CD4-positive, alpha-beta T cell treated with Interleukin-17A for 1 hour (primary cell): ENCODE measurements at places on chromosomes 13 and 19.

DNA sequence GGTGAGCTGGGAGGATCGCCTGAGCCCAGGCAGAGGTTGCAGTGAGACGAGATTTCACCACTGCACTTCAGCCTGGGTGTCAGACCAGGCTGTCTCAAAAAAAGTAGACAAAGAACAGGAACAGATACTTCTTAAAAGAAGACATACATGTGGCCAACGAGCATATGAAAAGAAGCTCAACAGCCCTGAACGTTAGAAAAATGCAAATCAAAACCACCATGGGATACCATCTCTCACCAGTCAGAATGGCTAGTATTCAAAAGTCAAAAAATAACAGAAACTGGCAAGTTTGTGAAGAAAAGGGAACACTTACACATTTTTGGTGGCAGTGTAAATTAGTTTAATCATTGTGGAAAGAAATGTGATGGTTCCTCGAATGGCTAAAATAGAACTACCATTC is 3.0 kb upstream of the LGALS14 start:
- DNase-seq, result no peak

- DNase-seq, result no peak
Observed at GRCh38 chr13:112178769-112179168, 111.8 kb downstream of the SOX1 start.

GRCh38 chr13:31909864-31910551 is 121.6 kb upstream of the FRY start:
- peak; percentile 71 for DNase-seq

- DNase-seq, result no peak
Observed at GRCh38 chr19:12720851-12721655, 2.7 kb downstream of the TNPO2 start.

GRCh38 chr13:58202099-58202498 is 570.6 kb downstream of the PCDH17 start:
- DNase-seq, result no peak

DNA sequence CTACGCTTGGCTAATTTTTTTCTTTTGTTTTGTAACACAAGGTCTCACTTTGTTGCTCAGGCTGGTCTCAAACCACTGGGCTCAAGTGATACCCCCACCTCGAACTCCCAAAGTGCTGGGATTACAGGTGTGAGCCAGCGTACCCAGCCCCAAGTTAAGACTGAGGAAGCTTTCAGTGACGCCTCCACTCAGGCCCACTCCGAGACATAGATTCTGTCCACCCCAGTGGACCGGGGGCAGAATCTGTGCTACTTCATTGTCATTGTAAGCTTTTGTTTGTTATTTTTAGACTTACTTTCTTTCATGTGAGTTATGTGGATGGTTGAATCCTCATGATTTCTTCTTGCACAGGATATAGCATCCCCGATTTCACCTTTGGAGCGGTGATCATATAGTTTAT is 156.9 kb upstream of the TSHZ3 start:
- no peak for DNase-seq

GRCh38 chr13:40993987-40994386 is 25.1 kb downstream of the ELF1 start:
- no peak for DNase-seq

GRCh38 chr19:8831373-8831772 is 731 bp downstream of the ZNF558 start:
- DNase-seq, result no peak

- no peak for DNase-seq
Observed at GRCh38 chr19:43564800-43565199, 10.5 kb downstream of the XRCC1 start.

GRCh38 chr19:12052497-12053169 is at the start of gene ZNF878:
TSS of gene ZNF878 (minus strand) at chr19:12052961. CDS start at chr19:12052801, 160 bp downstream.
- DNase-seq, result peak; percentile 55

DNA sequence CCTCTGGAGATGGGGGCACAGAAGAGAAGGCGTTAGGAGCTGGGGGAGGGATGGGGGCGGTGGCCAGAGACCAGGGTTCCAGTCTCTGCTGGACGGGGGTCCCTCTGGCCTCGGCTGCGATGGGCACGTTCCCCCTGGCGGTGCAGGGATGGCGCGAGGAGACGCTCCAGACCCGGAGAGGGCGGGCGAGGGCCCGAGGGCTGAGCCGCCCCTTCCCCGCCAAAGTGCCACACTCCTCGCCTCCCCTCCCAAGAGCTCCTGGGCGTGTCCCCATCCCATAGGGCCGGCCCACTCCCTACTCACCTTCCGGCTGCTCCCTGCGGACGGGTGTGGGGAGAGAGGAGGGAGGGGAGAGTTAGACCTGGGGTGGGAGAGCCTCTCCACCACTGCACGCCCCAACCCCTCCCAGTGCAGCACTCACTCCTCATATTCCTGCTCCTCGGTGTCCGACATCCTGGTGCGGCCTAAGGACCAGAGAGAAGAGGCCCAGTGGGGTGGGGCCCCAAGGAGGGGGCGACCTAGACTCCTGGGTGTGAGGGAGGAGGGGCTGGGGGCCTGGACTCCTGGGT is 2.2 kb downstream of the TNNT1 start:
- DNase-seq, result no peak

DNA sequence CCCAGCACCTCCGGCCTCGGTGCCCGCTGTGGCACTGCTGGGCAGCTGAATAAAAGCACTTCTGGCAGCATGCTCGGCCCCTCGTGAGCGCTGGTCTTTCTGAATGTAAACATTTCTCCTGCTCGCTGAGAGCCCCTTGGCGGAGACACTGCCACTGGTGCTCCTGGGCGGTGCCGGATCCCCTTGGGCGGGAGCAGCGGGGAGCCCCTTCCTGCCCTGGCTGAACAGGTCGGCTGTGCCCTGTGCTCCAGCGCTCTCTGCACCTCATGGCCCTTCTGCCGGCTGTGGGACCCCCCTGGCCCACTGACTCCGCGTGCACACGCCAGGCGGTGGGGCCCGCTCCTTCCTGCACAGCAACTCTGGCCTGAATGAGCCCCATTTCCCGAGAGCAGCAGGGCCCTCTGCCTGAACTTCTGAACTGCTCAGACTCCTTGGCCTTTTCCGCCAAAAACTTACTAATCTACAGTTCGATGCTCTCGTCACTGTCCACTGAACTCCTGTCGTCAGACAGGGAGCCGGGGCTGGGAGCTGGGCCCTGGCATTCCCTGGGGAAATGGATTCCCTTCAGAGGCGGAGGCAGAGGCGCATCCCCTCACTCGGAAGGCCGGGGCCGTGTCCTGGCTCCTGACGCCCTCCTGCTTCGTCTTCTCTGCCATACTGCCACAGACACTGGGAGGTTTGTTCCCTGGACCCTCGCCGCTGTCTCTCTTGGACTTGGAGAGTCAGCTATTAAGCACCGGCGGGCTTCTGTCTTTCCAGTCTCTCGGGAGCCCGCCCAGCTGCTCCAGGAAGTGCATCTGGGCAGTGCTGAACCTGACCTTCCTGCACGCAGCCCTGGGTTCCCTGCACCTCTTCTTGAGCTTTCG is 14.2 kb downstream of the RB1 start:
- DNase-seq, result no peak

DNA sequence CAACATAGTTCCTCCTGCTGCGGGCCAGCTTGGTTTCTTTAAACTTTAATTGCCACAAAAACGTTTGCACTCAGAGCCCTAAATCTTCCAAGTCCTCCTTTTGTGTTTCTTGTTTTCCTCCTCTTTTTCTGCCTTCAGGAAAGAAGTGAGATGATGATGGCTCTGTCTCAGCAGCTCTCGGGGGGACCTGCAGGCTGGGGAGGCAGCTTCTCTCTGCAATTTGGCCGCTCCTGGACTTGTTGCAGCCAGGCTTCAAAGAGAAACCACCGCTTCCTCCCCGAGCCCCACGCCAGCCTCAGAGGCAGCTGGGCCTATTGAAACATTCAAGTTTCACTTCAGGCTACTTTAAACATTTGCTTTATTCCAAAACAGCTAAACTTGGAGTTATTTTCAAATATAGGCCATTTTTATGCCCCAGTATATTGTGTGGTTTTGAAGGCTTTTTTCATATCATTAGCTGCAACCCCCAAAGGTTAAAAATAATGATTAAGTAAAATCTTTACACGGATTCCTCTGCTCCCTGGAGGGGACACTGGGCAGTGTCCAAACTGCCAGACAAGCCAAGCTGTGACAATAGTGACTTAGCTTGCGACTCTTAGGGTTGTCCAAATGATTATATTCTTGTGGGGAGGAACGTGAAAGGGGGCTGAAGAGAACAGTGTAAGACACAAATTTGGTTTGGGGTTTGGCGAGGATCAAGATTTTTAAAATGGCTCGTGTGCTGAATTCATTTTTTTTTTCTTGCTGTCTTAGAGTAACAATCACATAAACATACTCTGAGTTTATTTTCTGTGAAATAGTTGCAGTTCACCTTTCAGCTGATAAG is 330.8 kb downstream of the DLEU7 start:
- peak; percentile 54 for DNase-seq

- DNase-seq, result no peak
Observed at GRCh38 chr13:24243302-24243701, 66.1 kb upstream of the C1QTNF9 start.

DNA sequence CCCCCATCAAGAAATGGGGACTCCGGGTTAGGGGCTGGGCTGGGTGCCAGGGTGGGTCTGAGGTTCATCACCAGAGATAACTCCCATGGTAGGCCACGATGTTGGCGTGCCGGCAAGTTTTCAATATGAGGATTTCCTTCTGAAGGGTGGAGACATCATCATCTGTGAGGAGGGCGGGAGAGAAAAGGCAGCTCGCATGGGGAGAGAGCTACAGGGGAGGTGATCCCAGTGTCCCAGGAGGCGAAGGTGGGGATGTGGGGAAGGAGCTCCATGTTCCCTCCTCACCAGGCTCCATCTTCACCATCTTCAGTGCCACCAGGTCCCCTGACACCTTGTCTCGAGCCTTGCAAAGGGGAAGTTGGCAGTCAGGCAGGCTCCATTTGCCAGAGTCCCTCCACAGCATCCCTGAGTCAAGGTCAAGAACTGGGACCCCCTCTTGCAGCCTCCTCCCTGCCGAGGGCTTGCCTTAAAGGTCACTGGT is 430 bp downstream of the MAP4K1 start:
- peak; percentile 12 for DNase-seq

DNA sequence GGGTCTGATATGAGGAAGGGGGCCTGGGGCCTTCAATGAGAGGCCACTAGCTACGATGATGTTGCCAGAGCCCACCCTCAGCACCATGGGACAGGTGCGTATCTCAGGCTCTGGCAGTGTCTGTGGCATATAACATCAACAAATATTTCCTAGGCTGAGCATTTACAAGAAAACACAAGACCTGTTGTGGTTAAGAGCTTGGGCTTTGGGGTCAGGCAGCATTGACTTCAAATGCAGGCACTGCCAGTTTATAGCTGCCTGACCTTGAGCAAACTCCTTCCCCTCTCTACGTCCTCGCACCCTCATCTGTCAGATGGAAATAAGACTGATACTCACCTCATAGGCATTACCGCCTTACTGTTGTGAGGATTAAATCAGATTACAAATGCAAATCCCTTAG is 156.0 kb downstream of the KATNAL1 start:
- no peak for DNase-seq

DNA sequence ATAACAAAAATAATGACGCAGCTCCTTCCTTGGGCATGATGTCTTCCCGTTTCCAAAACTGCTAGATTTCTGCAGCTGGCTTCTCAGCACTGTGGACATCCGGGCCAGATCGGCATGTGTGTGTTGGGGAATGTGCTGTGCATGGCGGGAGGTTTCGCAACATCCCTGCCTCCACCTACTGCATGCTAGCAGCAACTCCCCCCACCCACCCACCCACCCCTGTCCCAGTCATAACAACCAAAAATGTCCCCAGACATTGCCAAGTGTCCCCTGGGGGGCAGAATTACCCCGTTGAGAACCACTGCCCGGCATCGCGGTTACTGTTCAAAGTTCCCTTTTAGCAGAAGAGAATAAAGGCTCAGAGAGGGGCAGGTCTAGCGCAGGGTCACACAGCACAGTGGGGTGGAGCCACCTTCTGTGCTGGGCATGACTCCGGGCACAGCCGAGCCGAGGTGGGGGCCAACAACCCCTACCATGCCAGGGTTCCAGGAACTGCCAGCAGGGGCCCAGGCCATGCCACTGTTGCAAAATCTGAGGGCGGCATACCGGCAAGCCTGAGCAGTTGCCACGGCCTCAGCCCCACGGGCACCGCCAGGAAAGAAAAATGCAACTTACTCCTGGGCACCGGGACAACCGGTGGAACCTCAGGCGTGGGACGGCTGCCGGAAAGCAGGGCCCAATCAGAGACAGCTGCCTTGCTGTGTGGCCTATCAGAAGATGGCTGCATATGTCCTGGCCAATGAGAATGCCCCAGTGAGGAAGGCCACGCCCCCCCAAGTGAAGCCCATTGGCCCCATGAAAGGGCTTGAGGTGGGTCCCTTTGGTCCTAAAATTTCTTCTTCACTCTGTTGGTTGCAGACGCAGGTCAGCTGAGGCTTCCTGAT is 22.5 kb upstream of the NFIC start:
- peak; percentile 71 for DNase-seq

DNA sequence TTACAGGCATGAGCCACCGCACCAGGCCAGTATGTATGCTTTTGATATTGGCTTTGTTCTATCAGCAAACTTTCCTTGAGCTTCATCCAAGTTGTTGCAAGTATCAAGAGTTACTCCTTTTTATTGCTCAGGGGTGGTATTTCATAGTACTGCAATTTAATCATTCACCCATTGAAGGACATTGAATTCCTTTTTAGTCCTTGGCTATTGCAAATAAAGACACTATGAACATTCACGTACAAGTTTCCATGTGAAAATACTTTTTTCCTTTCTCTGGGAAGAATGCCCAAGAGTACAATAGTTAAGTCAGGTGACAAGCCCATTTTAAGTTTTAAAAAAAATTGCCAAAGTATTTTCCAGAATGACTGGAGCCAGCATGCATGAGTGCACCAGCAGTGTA is 20.4 kb downstream of the CEACAM3 start:
- DNase-seq, result no peak

DNA sequence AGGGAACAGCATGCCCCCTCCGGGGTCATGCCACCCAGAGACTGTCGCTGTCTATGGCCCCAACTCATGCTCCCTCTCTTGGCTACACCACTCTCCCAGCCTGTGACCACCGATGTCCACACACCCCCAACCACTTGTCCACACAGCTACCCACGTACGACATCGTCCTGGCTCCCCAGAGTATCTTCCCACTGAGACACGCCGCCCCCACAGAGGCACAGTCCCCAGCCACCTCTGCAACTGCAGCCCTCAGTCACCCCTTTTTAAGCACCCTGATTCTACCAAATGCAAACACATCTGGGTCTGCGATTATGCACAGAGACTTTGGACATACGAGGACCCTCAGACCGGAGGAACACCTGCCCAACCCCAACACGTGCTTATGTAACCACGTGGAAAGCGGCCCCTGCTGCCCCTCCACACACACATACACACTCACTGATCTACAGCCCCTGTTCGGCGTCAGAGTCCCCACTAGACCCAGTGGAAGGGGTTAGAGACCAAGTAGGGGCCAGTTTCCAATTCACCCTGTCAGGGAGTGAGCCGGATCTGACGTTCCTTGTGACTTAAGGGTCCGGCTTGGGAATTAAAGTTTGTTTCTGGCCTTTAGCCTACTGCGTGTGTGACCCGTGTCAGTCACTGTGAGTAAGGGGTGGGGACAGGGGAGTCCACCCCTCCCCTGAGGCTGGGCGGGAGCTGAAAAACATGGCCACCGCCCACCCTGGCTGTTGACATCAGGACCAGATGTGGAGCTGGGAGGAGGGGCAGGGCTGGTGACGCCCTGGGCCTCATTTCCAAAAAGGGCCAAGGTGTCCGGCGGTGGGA is 11.9 kb upstream of the AXL start:
- DNase-seq, result no peak
